ENCODE measurements at places on chromosomes 3 and 15. TPM values are rescaled to one million over a fixed set of nuclear protein-coding genes. Genes with fewer than 3 reads are reported as not detected.
A peak's percentile ranks its signal among the peaks of the same experiment; 100 is the strongest.

DNA sequence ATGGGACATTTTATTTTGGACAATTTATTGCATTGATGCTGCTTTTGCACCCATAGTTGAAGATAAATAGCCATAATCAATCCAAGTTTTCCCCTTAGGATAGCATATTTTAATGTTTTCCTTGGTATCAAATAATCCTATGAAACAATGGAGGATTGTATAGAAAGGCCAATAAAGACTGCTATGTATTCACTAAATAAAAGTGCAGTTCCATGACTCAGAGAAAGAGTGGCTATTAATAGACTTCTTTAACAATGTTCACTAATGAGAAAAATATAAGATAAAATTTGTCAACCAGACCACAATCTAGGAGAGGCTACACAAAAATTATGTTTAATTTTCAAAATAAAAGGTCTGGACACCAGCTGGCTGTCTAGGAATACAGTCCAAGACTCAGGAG is 560.9 kb upstream of the AGTR1 start:
- no peak for DNase-seq

DNA sequence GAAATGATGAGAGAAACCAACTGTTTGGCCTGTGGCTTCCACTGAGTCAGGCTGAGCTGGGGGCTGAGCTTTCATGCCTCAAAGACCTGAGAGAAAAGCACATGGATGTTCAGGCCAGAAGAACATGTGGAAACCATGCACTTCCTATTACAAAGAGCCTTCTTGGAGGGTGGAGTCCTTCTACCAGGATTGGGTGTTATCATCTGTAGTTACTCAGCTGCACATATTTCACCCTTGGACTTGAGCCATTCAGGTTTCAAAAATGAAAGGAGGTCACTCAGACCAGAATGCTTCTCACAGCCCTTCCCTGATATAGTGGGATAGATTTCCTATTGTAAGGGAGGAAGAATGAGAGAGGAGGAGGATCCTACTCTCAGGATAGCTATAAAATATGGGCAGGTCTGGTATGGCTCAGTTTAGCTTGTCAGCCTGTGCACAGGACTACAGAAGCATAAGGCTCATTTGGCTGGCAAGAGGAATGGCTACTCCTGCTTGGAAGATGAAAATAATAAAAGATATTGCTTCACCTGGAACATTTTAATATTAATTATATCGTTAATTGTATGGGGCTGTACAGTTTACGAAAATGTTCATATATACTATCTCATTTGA is 173.6 kb upstream of the TMC3 start:
- no peak for DNase-seq

DNA sequence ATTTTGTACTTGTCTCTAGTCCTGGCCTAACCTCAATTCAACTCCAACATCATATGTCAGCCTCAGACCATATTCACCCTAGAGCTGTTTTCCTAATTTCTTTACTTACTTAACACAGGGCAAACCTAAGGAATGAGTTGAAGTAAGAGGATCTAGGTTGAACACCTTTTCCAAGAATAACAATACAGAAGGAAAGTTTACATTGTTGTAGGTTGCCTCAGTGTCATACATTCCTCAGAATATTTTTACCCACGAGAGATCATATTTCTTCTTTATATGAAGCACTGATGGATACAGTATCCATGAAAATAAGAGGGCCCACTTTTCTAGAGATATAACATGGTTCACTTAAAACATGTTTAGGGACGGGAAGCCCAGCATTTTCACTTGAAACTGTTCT is 369.5 kb downstream of the CNTN6 start:
- no peak for DNase-seq

- DNase-seq: no peak
Observed at GRCh38 chr15:55917881-55918296, 75.5 kb downstream of the NEDD4 start.

The KIF15 gene
- 0.99 TPM for total RNA-seq

The CHRNA5 gene
- total RNA-seq: 2.4 TPM

DNA sequence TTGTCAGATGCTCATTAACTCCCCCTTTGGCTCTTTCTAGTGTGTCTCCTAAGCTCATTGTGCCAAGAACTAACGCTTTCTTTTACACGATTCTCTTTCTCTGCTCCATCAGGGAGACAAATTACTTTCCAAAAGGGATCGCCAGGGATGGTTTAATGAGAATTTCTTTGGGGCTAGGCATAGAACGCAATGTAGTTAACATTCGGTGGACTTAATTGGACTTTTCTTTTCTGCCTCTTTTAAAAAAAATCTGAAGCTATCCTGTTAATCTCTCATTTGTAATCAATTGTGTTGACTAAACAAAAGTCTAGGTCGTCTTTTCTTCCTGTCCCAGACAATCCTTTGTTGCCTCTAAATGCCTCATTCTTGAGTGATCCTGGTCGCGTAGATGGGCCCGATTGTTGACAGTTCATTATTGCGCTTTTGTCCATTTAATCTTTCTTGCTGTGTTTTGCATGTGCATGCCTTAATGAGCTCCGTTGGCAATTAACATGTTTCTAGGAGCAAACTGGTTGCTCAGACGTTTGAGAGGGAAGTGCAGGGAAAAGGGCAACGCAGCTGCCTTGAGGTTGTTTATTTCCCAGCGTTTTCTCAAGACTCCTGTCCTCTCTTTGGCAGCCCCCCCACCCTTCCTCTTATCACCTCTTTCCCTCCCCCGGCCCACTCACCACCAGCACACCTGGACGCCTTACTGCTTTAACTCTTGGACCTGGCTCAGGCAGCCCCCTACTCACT is 7.8 kb downstream of the FEZF2 start:
- no peak for DNase-seq

The PAQR9 gene
- 18.4 TPM for total RNA-seq

The FOXL2 gene
- total RNA-seq: not detected

The SLC24A5 gene
- not detected for total RNA-seq

- no peak for DNase-seq
Observed at GRCh38 chr15:63103416-63103815, 18.2 kb upstream of the LACTB start.

The PLA2G4D gene
- not detected for total RNA-seq

The KY gene
- 6.8 TPM for total RNA-seq

DNA sequence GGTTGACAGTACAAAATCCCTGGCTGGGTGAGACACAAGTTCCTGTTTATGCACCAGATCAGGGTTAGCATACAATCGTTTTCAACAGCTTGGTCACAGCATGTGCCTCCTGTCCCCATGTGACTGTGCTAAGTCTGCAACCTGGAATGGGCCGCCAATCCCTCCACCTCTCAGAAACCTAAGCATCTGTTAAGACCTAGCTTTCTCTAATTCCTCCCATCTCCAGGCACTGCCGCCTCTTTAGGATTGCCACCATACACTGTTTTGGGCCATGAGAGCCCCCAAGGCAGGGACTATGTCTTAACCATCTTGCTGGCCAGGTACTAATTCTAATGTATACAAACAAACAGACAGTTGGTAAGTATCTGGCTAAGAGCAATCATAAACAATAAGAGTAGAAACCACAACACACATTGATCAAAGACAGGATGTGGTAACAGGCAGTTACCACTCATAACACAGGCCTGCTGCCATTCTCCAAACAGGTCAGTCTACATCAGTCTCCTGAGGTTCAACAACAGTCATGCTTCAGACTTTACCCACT is 25.6 kb downstream of the SEC22C start:
- DNase-seq: no peak

GRCh38 chr3:14898929-14899328 is 48.5 kb upstream of the NR2C2 start:
- DNase-seq: no peak

The PLA2G4E gene
- total RNA-seq: not detected

The GOLGA6L4 gene
- 1.5 TPM for total RNA-seq

- no peak for DNase-seq
Observed at GRCh38 chr3:159964166-159964973, 24.3 kb upstream of the IL12A start.

The ROPN1 gene
- 0.42 TPM for total RNA-seq

The CCDC50 gene
- 57.2 TPM for total RNA-seq

The SLC27A2 gene
- not detected for total RNA-seq

The CFAP91 gene
- 0.61 TPM for total RNA-seq

DNA sequence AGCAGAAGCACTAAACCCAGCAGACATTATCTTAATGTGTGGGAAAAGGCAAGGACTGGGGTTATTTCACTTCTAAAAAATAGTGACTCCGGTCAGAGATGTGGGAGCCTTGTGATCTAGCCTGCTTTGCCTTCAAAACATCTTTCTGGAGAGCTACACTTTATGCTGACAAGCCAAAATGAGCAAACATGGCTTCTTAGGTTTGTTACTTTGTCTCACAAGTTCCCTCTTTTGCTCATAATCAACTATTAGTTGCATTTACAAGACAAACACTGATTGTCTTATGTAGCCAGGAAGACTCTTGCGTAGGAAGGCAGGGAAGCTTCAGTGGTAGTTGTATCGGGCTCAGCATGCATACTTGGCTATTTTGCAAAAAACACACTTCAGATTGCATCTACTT is 129.2 kb downstream of the NUP210 start:
- DNase-seq: no peak

GRCh38 chr3:52327486-52328290 is 11.6 kb downstream of the DNAH1 start:
- no peak for DNase-seq

DNA sequence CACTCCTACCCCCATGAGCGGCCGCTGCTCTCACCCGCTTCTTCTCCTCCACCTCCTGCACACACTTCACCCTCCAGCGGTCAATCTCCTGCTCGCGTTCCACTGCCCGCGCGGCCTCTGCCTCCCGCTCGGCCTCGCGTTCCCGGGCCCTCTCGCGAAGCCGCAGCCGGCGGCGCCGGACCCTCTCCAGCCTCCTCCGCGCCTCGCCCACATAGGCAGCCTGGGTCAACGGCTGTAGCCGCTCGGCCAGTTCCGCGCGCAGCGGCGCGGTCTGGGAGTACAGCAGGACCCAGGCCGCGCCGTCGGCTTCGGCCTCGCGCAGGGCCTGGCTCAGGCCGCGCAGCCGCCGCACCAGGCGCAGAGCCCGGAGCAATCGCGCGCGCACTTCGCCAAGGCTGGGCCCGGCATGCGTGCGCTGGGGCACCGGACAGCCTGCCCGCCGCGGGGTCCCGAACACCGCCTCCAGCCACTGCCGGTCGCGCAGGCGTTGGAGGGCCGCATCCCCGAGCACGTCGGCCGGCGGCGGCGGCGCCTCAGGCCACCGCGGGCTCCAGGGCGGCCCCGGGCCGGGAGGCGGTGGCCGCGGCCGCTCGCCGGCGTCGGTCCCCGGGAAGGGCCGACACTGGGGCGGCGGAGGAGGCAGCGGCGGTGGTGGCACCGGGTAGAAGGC is 595 bp downstream of the PDCD7 start:
- peak; percentile 30 for DNase-seq

The HMG20A gene
- total RNA-seq: 36.7 TPM

The KBTBD12 gene
- 32.5 TPM for total RNA-seq

- DNase-seq: no peak
Observed at GRCh38 chr3:100650651-100651619, 41.5 kb downstream of the ADGRG7 start.
